Cerebellar nuclear complex (tissue), 1 donor: ENCODE measurements at places on chromosomes 1 and 21.

DNA sequence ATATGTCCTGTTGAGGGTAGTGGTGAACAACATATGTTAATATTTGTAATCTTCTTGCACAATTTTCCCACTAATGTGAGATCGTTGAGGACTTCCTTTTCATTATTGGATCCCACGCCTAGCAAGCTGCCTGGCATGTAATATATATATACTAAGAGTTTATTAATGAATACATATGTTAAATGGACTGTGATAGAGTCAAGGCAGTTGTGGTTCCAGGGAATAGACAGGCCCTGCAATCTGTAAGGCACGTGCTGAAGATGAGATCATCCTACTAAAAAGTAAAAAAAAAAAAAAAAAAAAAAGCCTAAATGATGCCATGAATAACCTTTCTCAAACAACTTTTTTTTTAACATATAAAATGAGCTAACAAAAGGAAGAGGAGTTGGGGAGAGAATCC lies 28.9 kb downstream of the PLPPR5 start:
- DNase-seq: no peak

GRCh38 chr1:17248781-17249180 lies at the start of gene PADI3:
Gene PADI3, plus strand, starts transcription at chr1:17249098. Its CDS starts 40 bp downstream, at chr1:17249138.
- DNase-seq: no peak

DNA sequence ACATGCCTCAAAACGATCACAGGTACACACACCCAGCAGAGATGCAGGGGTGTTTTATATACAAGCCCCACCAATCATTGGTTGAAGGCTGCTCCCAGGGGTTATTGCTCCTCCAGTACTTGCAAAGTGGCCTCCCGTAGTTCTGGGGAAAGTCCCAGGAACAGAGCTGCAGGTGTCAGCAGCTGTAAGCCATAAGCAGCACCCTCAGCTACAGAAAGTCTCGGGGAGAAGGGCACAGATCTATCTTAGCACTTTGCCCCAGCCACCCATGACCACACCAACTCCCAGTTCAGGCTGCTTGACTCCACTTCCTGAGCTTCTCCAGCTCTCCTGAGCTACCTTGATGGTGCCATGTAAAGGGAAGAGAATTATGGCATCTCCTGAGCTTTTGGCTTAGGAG lies 222.7 kb upstream of the GJB5 start:
- no peak for DNase-seq

DNA sequence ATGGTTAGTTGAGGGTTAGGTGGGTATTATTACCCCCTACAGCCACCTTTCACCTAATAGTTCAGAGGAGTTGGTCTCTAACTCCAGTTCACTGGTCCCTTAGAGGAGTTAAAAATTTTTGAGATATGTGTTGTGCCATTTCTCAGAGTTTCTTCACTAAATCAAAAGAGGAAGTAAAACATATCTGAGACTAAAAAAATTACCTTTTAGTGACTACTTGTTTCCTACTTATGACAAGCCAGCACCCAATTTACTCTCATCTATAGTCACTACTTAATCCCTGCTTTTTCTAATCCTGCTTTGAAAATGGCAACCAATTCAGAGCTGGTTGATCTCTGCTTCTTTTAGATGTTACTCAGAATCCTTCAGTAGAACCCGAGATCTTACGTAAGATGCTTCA lies 1316.8 kb upstream of the B3GALT2 start:
- DNase-seq: no peak

GRCh38 chr1:228315945-228316588 lies 90.6 kb downstream of the TRIM11 start:
- no peak for DNase-seq

GRCh38 chr1:6834366-6834765 lies 49.1 kb downstream of the CAMTA1 start:
- no peak for DNase-seq

DNA sequence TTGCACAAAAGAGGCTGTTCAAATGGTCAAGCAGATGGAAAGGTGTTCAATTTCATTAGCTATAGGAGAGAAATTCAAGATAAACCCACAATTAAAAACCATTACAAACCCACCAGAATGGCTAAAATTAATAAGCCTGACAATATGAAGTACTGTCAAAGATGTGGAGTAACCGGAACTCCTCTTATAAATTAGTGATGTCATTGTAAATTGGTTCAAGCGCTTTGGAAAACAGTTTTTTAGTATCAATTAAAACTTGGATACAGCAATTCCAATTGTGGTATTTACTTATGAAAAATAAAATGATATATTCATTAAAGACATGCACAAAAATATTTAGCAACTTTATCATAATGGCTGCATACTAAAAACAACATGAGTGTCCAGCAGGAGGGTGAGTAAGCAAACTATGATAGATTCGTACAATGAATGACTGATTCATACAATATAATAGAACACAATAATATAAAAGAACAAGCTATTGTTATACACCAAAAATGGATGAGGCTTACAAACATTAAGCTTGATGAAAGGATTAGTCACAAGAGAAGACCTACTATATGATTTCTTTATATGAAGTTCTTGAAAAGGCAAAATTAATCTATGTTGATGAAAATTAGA lies 38.4 kb upstream of the FGGY start:
- DNase-seq: no peak
